ENCODE measurements at places on chromosomes 5 and 9. TPM values are rescaled to one million over a fixed set of nuclear protein-coding genes. Genes with fewer than 3 reads are reported as not detected.

The KIF20A gene
- 42.0 TPM for total RNA-seq

The IL31RA gene
- total RNA-seq = 1.8 TPM

The BNC2 gene
- total RNA-seq = 4.2 TPM

The SPINK6 gene
- 0.39 TPM for total RNA-seq

Measured in A549 treated with RU486 at 1 μM for 4 hours (cell line).